Esophagus squamous epithelium (tissue), 5 donors: ENCODE measurements at places on chromosomes 6 and 20.

- DNase-seq, result no peak
Observed at GRCh38 chr20:11697646-11698045, 220.0 kb upstream of the BTBD3 start.

DNA sequence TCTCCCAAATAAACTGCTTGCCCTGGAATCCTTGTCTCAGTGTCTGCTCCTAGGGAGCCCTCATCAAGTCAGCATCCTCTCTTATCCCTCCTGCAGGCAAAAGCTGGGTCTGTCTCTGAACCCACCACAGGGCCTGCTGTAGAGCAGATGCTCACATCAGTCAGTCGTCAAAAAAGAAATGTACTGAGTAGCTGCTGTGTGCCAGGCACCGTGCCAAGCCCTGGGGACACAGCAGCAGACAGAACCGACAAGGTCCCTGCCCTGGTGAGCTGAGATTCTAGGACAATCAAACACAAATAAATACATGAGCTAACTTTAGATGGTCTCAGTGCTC is 68.5 kb downstream of the EYA2 start:
- DNase-seq, result no peak

- DNase-seq, result no peak
Observed at GRCh38 chr6:26232940-26233648, 131.9 kb upstream of the BTN3A2 start.

GRCh38 chr20:11814267-11814666 is 103.4 kb upstream of the BTBD3 start:
- no peak for DNase-seq

DNA sequence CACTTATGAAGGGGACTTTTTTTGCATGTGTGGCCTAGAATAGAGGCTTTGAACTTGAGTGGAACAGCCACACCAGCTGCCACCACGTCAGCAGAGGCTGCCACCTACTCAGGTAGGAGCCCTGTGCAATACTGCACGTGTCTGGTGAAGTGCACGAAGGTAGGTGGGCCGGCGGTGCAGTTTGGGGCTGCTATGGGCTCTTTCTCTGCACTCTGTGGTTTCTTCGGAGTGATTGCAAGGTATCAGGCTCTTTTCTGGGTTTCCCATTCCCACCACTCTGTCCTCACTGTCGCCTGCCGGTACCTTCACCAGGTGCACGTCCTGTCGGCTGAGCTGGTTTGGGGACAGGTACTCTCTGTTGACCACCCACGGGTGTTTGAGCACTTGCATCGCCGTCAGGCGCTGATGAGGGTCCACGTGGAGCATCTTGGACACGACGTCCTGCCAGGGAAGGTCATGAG is 30.8 kb upstream of the MPC1 start:
- DNase-seq, result no peak

DNA sequence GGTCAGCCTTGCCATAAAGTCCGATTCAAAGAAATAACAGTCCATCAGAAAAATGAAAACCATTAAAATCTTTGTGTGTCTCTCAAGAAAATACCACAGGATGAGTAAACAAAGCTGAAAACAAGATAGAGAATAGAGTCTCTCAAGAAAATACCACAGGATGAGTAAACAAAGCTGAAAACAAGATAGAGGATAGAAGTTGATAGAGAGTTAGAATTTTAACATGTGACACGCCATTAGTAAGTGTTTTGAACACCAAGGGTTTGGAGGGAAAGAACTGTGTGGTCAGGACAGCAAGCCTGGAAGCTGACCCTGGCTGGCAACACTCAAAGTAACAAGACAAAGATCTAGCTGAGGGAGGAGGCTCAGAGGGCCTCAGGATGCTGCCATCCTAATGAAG is 43.9 kb upstream of the PRND start:
- DNase-seq, result no peak

DNA sequence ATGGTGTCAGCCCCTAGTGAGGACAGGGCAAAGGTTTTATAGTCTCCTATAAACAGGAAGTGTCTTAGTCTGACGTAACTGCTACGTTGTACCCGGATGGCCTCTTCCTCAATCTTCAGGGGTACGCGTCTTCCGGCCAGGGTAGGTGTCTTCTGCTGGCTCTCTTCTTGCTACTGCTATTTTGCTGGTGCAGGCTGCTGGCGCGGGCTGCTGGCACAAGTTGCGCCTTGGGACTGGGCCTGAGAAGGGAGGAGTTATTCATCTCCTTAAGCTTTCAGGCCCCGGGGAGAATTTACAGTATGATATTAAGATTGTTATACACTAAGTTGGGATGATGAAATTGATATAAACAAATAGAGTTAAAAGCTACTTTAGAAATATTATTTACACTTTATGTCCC is 74.4 kb downstream of the HDGFL1 start:
- no peak for DNase-seq

DNA sequence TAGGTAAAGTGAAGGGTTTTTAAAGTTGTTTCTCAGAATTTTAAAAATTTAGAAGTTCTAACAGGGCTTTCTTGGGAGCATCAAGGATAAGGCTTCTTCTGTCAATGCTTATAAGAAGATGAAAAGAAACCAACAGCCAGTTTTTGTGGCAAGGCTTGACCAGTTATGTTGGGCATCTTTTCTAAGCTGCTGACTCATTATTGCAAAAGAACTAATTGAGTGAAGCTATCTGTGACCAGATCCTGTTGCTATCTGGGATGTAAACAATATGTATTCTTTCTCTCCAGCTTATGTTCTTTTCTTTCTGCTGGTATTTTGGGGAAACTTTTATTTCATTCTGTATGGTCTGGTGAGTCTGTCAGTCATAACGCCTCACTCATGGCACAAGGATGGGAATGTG is 643.8 kb downstream of the HDGFL1 start:
- DNase-seq, result no peak

GRCh38 chr6:111342913-111343312 is 140.1 kb downstream of the REV3L start:
- no peak for DNase-seq

GRCh38 chr6:15036690-15037245 is 209.1 kb upstream of the JARID2 start:
- no peak for DNase-seq

DNA sequence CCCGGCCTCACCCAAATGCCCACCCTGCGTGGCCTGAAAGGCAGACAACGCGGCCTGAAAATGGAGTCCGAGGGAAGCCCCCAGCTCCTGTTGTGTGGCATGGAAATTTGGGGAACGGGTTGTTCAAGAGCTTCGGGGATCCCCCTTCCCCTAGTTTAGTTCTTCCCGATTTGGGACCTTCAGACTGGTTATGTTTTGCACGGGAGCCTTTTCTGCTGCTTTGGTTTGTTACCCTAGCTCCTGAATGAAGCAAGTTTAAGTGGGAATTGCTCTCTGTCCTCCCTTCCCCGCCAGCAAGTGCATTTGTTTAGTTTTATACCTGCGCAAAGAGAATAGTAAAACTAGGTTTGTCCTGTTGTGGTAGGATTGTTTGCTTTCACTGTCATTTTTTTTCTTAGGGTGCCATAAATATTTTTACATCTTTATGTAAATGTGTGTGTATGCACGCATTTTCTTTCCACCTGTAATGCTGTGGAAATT is 604 bp downstream of the SH3BGRL2 start:
- DNase-seq, result no peak

- DNase-seq, result no peak
Observed at GRCh38 chr6:82832811-82833210, 232.8 kb downstream of the UBE3D start.

GRCh38 chr20:23159947-23160318 is 73.8 kb upstream of the CD93 start:
- no peak for DNase-seq

DNA sequence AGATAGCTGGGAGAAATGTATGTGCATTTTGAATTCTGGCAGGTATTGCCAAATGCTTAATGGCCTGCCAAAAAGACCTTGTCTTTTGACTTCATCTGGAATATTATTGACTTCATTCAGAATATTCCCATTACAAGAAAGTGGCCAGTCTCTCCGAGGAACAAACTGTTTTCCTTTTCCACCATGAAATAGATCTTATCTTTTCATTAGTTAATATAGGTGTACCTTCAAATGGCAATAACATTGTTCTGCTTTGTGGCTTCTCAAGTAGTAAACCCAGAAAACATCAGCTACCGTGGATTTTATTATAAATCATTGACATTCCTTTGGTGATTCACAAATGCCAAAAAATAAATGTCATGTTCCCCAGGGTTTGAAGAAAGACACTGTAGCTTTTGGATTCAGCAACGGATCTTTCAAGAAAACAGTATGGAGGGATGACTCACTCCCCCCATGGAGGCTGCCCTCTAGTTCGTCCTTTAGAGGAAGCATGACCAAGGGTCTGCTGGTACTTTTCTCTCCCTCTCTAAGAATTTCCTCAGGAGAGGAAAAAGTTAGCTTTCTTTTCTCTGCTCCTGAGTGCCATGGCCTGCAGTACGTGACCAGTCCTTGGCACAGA is 1.1 kb upstream of the RNF182 start:
- DNase-seq, result no peak

DNA sequence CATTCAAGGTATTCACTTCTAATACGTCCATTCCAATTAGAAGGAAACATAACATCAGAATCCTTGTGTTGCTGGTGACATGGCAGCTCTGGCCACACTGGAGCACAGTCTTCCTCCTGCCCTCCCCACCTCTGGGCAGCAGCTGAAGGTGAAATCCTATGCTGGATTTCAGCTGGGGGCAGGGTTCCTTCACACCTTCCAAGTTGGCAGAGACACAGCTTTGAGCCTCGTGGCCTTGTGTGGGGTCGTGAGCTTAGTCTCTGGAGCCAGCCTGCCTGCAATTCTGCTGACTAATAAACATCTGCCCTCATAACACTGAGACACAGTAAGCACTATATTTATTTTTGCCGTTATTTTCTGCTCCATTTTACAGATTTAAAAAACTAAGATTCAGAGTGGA is 218.9 kb upstream of the RIN2 start:
- DNase-seq, result no peak

DNA sequence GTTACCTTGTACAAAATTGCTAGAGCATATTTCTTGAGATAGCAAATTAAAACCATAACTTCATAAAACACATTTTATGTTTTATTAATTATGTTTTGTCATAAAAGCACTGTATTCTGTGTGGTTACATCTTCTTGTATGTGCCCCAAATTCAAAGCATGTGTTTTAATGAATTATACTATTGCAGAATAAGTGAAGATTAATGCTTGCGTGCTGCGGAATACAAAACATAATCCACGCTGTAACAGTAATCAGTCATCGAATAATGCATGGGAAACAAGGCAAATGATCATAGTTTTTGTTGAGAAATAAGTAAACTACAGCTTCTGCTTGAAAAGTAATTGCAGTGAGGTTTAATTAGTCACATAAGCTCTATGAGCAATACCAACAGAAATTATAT is 459.2 kb upstream of the SOX4 start:
- DNase-seq, result no peak

DNA sequence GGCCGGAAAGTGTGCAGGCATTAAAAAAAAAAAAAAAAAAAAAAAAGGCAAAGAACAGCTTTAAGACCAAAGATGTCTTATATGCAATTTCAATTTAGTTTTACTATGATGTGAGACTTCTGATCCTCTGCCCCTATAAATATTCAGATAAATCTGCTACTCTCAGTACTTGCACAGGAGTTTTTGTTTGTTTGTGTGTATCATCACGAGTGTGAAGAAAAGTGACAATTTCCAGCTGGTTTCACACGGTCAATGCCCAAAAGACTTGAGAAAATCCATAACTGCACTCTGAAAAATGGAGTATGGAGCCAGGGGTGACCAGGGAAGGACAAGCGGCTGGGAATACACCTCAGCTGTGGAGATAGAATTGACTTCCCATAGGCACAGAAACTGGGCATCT is 757.7 kb downstream of the C6orf118 start:
- no peak for DNase-seq

DNA sequence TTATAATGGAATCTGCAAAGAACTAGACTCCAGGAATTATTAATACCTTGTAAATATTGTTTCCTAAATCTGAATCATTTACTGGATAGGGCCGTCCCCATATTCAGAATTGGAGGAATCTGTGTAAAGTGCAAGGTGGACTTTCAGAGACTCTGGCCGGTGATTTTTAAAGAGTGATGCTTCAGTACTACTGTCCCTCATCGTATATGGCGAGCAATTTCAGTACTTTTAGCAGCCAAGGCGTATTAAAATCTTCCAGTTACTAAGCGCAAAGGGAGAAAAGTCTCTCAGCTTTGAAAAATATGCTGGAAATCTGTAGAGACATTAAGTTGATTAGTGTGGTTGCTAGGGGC is 483 bp downstream of the SMIM26 start:
- no peak for DNase-seq

- DNase-seq, result no peak
Observed at GRCh38 chr20:58878399-58878798, 25.9 kb downstream of the GNAS start.

DNA sequence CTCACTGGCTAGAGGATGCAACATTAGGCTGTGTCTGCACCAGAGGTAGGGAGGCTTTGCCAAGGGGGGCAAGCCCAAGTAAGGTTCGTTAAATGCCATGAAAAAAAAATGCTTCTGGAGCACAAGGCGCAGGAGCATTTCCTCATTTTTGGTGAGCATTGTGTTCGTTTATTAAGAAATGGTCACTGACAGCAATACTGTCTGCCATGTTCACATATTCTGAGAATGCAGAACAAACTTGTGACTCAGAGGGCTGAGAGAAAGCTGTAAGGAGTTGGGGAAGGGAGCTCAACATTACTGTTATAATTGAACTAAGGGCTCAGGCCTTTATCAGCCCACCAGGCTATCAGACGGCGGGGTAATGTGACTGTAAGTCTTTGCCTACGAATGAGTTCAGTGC is 465.4 kb upstream of the BTBD3 start:
- DNase-seq, result no peak

- DNase-seq, result no peak
Observed at GRCh38 chr6:125963817-125964216, 7.2 kb downstream of the HINT3 start.

DNA sequence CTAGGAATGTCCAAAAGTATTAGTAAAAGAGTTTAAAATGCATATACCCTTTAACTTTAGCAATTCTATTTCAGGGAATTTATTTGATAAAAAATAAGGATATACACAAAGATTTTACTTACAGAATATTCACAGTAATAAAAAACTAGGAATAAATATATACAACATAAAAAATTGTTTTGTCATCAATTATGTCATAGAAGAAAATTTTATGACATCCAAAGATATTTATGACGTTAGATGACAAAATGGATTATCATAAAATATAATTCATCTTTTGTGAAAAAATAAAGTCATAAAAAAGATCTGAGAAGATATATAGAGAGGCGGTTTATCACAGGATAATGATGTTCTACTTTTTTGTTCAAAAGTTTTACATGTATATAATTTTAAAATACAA is 32.0 kb upstream of the TCF21 start:
- no peak for DNase-seq

- no peak for DNase-seq
Observed at GRCh38 chr6:46776070-46776712, 17.0 kb upstream of the MEP1A start.
